Eye (tissue), 1 donor: ENCODE measurements at places on chromosomes 16 and 17.

DNA sequence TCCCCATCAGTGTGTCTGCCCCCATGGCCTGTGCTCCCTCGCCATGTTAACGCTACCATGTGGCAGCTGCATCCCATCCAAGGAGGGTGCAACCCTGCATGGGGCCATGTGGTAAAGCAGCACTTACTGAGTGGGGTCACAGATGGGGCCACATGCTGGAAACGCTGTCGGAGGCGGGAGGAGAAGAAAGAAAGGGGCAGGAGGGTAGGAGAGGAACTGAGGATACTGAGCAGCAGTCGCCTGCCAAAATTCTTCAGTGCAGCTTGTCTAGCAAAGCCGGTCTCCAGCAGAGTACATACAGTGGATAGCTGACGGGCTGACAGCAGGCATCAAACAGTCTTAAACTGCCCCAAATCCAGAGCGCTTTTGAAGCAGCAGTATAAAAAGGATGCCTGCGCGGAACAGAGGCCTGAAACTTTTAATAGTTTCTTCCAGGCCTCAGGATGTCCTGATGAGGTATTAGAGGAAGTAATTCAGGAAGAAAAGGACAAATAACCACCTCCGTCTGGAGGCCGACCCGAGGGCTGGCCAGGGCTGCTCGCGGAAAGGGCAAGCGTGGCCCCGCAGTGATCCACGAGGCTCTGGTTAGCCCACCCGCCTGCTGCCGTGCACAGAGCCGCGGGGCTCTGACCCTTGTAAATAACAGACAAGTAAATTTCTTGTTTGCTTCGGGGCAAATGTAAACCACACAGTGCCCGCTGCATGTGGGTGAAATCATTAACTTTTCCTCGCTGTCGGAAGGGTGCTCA, 149.0 kb downstream of the CCDC182 start:
- no peak for DNase-seq

GRCh38 chr17:50468304-50469207, at the start of gene CHAD:
Gene CHAD, minus strand, starts transcription at chr17:50468880. Its CDS starts 67 bp downstream, at chr17:50468813.
- peak; percentile 54 for DNase-seq

- DNase-seq: no peak
Measured at GRCh38 chr16:3444032-3444388, 530 bp downstream of the NAA60 start.

DNA sequence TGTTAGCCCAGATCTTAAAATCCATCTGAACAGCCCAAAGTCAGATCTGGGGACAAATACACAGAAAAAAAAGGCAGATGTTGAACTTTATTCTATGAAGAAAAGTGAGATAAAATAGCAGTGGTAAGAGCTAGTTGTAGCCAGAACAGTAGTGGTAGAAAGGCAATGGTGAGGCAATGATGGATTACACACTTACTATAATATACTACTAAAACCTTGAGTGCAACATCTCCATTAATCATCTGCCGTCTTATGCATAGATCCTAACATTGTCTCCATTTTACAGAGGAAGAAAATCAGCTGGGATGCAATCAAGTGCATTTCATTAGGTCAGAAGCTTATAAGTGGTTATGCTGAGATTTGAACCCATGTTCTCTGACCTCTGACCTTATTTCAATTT, 699.6 kb downstream of the CDH11 start:
- DNase-seq: no peak

GRCh38 chr17:76682296-76682695, 28.5 kb downstream of the MXRA7 start:
- DNase-seq: no peak
